ENCODE measurements at places on chromosomes 5 and 9.

- DNase-seq = no peak
These were observed 1.0 kb upstream of the TSLP start for GRCh38 chr5:111070272-111071134.

GRCh38 chr9:6552498-6553121 lies 92.9 kb downstream of the GLDC start:
- no peak for DNase-seq

GRCh38 chr9:120901755-120902568 lies 24.6 kb downstream of the TRAF1 start:
- DNase-seq = no peak

DNA sequence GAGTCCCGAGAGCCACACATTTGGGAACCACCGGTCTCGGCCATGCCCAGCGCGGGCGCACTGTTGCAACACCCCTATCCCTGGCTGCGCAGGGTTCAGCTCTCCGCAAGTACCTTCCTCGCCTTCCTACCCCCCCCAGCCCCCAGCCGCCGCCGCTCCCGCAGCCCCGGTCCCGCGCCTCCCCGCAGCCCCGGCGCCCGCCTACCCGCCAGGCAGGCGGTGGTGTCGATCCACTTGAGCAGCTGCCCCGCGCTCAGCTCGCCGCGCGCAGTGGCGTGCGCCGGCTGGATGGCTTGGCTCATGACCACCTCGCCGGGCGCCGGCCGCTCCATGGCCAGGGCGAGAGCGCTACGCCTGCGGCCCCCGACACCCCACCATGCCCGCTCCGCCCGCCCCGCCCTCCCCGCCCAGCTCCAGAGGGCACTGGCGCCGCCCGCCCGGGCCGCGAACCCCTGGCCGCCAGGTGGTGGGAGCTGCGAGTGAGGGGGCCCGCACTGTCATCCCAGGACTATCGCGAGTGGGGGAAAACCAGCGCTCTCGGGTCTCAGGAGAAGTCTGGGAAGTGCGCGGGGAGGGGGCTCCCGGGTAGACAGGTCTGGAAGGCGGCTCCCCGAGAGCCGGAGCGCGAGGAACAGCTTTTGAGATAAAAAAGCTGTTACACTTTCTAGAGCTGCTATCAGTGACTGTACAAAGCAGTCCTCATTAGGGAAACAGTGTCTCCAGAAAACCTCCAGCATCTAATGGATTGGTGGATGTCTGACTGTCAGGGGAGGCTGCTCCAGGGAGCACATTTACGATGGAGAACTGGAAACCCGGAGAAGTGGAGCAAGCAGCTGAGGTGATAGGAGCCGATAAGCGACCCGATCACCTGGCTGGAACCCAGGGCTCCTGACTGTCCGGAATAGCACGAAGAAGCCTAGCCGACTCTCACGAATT lies at the start of gene ACOT12:
TSS of gene ACOT12 (minus strand) at position 352 of the 936 bp plus-strand sequence. CDS start at position 332, 20 bp downstream.
- DNase-seq = no peak

GRCh38 chr5:111404270-111404769 lies 108.0 kb downstream of the STARD4 start:
- no peak for DNase-seq

- DNase-seq = peak; percentile 41
These were observed at the start of gene ERAP2 for GRCh38 chr5:96876292-96876850. TSS of gene ERAP2 (plus strand) at chr5:96876500. CDS start at chr5:96879686, 3,186 bp downstream.

GRCh38 chr9:131839281-131840084 lies 99.6 kb upstream of the RAPGEF1 start:
- no peak for DNase-seq

- DNase-seq = no peak
These were observed 28.7 kb upstream of the DAP start for GRCh38 chr5:10789726-10790125.

DNA sequence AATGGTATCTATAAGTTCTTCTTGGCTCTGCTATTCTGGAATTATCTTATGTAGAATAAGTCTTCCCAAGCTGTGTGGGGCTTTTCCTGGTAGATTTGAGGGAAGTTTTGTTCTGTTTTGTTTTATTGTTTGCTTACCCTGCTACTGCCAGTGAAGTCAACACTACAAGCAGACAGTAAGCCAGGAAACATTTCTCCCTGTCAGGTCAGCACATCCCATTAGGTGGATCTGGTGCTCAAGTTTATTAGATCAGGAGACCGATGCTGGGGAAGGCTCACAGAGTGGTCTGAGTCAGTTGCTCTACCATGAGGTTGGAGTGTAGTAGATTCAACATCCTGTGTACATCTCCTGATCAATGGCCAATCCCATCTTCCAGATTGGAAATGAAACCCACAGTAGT lies 79.1 kb downstream of the ADRB2 start:
- no peak for DNase-seq
